ENCODE measurements at places on chromosomes 6 and 20.

DNA sequence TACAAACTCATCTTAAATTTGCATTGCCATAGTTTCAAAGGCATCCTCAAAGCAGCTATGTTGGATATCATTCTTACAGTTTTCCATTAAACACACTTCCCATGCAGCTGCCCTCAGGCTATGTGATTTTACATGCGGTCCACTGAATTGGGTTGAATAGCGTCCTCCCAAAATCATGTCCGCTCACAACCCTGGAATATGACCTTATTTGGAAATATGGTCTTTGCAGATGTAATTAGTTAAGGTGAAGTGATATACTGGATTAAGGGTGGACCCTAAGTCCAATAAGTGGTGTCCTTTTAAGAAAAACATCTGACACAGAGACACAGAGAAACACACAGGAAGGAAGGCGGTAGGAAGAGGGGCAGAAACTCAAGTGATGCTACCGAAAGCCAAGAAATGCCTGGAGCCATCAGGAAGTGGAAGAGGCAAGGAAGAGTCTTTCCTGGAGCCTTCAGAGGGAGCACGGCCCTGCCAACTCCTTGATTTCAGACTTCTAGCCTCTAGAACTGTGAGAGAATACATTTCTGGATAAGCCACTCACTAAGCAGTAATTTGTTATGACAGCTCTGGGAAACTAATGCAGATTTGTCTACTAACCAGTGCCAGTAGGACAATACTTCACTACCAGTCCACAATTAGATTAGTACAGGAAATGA lies 42.7 kb upstream of the NHSL1 start:
- DNase-seq, result no peak

DNA sequence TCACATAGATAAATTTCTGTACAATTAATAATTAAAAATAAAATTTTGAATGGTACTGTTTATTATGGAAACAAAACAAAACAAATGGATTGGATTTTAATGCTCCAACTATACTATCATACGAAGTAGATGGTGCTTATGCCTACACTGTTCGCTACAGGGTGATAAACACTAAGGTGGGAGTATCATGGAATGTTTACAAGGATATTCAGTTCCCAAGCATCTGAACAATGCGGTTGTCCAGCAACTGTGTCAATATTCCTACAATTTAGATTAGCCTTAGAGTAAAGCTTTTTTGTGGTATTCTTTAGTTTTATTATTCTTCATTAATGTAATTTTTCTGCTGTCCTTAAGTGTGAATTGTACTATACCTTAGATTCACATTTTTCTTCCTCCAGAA lies 105.1 kb downstream of the MMS22L start:
- no peak for DNase-seq

- no peak for DNase-seq
Measured at GRCh38 chr6:5996714-5997419, 9.9 kb downstream of the NRN1 start.

GRCh38 chr6:149190224-149190831 lies 127.2 kb upstream of the TAB2 start:
- DNase-seq, result no peak

- DNase-seq, result no peak
Measured at GRCh38 chr6:118101220-118101619, 194.2 kb downstream of the SLC35F1 start.

- no peak for DNase-seq
Measured at GRCh38 chr6:130831607-130832006, 4.4 kb downstream of the SMLR1 start.

GRCh38 chr6:4018924-4019236 lies 60.1 kb downstream of the FAM217A start:
- no peak for DNase-seq

GRCh38 chr20:21234806-21235483 lies 68.2 kb upstream of the XRN2 start:
- no peak for DNase-seq

DNA sequence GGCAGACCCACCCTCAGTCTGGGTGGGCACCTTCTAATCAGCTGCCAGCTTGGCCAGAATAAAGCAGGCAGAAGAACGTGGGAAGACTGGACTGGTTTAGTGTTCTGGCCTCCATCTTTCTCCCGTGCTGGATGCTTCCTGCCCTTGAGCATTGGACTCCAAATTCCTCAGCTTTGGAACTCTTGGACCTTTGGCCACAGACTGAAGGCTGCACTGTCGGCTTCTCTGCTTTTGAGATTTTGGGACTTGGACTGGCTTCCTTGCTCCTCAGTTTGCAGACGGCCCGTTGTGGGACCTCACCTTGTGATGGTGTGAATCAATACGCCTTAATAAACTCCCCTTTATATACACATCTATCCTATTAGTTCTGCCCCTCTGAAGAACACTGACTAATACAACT lies 20.6 kb upstream of the FNDC1 start:
- DNase-seq, result no peak

DNA sequence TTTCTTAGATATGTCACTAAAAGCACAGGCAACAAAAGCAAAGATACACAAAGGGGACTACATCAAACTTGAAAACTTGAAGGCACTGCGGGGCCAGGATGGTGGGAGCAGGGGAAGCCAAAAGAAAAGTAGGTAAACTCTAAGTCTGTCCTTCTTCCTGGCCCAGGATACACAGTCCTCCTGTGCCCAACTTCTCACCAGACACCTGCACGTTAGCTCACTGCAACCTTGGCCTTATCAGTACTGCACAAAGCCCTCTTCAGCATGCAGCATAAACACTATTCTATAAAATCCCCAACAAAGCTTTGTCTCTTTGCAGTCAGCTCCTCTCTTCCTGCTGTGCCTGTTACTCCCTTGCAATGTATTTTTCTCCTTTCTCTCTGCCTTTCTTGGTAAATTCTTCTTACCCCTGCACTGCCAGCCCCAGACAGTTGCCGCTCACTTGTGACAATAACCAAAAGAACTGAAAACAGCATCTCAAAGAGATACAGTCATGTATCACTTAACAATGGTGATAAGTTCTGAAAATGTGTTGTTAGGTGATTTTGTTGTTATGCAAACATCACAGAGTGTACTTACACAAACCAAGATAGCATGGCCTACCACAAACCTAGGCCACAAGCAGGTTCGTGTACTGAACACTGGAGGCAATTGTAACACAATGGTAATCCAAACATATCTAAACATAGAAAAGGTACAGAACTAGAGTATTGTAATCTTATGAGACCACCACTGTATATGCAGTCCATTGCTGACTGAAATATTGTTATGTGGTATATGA lies 51.2 kb downstream of the NINL start:
- DNase-seq, result no peak

DNA sequence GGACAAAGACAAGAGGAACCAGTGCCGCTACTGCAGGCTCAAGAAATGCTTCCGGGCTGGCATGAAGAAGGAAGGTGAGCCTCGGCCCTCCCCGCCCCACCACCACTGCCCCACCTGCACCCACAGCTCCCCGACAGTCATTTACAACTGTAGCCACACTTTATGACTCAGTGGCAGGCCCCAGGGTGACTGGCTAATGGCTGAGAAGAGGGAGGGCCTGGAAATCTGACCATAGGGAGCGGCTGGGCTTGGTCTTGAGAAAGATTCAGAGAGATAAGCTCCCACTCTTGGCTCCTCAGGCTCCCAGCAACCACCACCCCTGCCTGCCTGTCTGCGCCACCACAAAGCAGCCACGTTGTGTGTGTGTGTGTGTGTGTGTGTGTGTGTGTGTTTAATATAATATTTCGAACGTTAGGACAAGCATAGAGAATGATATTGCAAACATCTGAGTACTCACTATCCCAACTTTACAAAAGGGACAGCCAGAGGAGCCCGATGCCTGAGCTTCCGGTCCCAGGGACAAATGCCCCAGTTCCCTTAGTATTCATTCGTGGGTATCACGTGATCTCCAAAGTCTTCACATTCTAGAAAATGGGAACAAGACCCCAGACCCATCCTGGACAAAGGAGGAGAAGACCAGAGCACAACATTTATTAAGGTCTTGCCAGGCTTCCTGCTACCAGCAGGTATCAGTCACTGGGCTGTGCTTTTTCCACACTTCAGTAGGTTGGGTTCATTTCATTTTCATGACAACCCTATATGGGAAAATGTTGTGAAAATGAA lies 52.1 kb downstream of the HNF4A start:
- DNase-seq, result no peak

GRCh38 chr6:19812512-19813119 lies 24.6 kb upstream of the ID4 start:
- DNase-seq, result no peak

DNA sequence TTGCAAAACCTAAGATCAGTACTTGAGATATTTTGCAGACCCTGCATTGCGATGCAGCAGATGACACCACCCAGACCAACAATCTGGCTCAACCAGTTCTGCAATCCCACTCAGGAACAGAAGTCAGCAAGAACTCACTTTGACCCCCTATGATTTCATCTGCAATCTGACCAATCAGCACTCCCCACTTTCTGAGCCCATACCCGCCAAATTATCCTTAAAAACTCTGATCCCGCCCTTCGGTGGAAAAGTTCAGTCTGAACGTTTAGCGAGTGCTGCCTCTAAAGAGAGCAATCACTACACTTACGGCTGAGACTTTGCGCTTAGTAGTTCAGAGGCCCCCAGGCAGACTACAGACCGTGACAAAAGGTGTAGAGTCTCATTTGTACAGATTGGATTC lies 17.3 kb upstream of the KIAA1586 start:
- DNase-seq, result no peak

- no peak for DNase-seq
Measured at GRCh38 chr20:879626-880025, 36.5 kb downstream of the ANGPT4 start.

GRCh38 chr6:127518710-127519468 lies at the start of gene MTCL3:
Gene MTCL3 (minus strand): TSS chr6:127519335.
- DNase-seq, result no peak

GRCh38 chr20:3760655-3761348 lies 6.8 kb downstream of the ADISSP start:
- no peak for DNase-seq

DNA sequence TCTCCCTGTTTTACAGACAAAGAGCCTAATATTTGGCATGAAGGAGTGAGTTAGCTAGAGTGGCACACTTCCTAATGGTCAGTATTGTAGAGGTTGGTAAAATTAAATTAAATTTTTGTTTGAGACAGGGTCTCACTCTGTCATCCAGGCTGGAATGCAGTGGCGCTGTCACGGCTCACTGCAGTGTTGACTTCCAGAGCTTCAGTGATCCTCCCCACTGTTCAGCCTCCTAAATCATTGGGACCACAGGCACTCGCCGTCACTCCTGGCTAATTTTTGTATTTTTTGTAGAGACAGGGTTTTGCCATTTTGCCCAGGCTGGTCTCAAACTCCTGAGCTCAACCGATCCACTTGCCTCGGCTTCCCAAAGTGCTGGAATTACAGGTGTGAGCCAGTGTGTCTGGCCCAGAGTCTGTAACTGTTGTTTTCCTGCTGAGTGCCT lies 70.9 kb downstream of the SCAND1 start:
- no peak for DNase-seq

DNA sequence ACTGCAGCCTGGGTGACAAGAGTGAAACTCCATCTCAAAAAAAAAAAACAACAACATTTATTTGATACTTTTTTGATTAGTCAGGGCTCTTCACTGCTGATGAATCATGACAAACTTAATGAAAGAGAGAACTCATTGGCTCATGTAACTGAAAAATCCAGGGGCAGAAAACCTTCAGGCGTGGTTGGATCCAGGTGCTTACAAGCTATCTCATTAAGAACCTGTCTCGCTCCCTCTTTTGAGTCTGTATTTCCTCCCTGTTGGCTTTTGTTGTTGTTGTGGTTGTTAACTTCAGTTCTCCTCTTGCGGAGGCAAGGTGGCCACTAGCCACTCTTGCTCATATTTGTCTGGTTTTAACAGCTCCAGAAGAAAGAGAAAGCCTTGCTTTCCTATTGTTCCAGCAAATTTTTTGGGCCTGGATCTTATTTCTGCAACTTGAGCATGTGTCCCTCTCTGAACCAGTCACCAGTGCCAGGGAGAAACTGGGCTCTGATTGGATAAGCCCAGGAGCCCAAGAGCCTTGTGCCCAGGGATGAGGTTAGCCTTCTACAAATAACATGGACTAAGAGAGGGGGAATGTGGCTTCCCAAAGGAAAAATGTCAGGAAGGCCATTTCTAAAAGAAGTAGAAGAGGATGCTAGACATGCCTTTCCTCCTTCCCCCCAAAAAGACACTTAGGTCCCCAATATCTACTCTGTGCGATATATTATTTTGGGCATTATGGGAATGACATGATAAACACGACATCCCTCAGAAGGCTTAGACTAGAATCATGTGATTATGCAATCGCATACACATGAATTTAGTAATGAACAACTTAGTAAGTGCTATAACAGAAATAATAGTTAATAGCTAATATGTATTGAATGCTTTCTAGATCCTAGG lies 64.5 kb downstream of the PHACTR2 start:
- no peak for DNase-seq

Measured in glomerular endothelial cell (primary cell).